ENCODE measurements at places on chromosomes 12 and 14. TPM values are rescaled to one million over a fixed set of nuclear protein-coding genes. Genes with fewer than 3 reads are reported as not detected.
A peak's percentile ranks its signal among the peaks of the same experiment; 100 is the strongest.

GRCh38 chr14:71432334-71433110, 499.7 kb upstream of the RGS6 start:
- no peak for DNase-seq

Gene PLEKHD1
- total RNA-seq, result 0.41 TPM

DNA sequence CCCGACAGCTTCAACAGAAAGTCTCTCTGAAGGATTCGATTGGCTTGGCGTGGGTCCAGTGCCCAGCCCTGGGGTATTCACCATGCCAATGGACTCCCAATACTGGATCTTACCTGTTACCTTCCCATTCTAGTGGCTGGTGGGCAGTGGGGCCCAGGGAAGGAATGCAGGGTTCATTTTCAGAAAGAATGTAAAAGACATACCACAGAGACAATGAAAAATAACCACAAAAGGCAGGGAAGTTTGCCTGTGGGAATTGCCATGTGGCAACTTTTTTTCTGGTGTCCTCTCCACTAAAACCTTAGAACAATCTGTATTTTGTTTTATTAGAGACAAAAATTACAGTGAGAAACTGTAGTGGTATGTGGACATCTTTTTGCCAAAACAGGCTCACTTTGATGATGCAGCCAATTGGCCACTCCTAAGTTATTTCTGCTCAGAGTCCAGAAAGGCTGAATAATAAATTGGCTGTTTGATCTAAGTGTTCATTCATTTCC, 55.2 kb downstream of the PTGER2 start:
- no peak for DNase-seq

Gene SETD3
- total RNA-seq, result 54.7 TPM

GRCh38 chr12:60148831-60149230, 553.0 kb downstream of the SLC16A7 start:
- DNase-seq, result peak; percentile 53

- no peak for DNase-seq
These were observed 286.4 kb upstream of the AMIGO2 start for GRCh38 chr12:47366157-47366556.

- DNase-seq, result no peak
These were observed 171.5 kb downstream of the ANO2 start for GRCh38 chr12:5773550-5773949.

GRCh38 chr14:93381644-93382043, 34.7 kb downstream of the COX8C start:
- DNase-seq, result no peak

DNA sequence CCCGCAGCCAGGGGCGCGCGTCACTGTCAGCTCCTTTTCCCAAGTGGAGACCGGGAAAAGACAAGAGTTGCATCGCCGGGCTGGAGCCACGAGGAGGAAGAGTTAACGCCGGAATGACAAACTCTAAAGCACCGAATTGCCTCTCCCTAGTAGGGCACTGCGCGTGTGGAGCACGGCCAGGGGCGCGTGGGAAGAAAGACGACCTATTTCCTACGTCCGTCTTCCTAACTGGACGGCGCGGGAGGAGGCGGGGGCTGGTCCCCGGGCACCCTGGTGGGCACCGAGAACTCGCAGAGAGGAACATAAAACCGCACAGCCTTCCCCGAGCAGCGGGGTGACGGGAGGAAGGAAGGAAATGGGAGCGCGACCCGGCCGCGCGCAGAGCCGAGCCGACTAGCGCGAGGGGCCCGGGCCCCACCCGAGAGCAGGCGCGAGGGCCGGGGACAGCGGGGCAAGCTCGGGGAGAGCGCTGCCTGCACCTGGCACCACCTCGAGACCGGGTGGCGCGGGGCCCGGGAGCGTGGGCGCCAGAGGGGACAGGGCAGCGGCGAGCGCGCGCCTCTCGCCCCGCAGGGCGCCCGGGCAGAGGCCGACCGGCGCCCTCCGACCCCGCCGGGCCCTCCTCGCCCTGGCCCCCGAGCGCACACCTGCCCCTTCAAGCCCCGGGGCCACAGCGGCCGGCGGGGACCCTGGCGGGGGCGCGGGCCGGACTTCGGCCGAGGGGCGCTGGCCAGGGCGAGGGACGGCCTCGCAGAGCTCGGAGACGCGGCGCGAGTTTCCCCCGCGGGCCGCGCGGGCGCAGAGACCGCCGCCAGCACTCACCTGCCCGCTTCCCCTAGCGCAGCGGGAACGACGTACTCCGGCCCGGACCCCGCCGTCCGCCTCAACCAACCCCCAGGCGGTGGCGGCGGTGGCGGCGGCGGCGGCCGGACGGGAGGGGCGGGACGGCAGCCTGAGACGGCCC, at the start of gene SETD3:
Gene SETD3, minus strand, starts transcription at position 954 of the 964 bp plus-strand sequence. CDS start 15,054 bp downstream, outside the sequence.
- no peak for DNase-seq

Data from kidney epithelial cell (primary cell).